ENCODE measurements at places on chromosomes 1 and 21. TPM values are rescaled to one million over a fixed set of nuclear protein-coding genes. Genes with fewer than 3 reads are reported as not detected.

KIAA0040 gene
- total RNA-seq: 25.1 TPM

SLC6A17 gene
- not detected for total RNA-seq

CELA3B gene
- not detected for total RNA-seq

LRRC8B gene
- total RNA-seq: 16.1 TPM

SPRR4 gene
- total RNA-seq: not detected

CELA2A gene
- total RNA-seq: not detected

PTGER3 gene
- total RNA-seq: 0.11 TPM

MRPS15 gene
- total RNA-seq: 38.6 TPM

PTAFR gene
- 0.70 TPM for total RNA-seq

DNA sequence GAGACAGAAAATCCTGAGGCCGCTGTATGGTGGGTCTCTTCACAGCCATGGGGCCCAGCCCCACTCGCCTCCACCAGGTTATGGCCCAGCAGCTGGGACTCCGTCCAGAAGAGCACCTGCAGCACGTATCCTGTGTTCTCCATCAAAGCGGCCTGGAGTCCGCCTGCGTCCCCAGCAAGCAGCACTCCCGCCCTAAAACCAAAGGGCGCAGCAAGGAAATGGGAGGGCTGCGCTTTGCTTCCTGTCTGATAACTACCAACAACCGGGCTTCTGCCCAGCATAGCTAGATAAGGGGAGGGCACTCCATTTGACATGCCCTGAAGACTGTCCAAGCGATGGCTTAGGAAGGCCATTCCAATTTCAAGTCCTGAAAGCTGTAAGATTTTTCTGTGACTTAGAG lies 119.9 kb downstream of the KCNJ15 start:
- peaks cover 13% of the 10 kb centered on the region for H3K4me1 ChIP-seq
- peaks cover 8% of the 10 kb centered on the region for H3K36me3 ChIP-seq
- H3K27me3 ChIP-seq: peaks cover 11% of the 10 kb centered on the region
- peak overlapping the region; percentile 2 for H3K4me3 ChIP-seq
- H3K27ac ChIP-seq: no peak overlapping the region

- no peaks in the 10 kb centered on the region for H3K27me3 ChIP-seq
- no peak for DNase-seq
- peaks cover 7% of the 10 kb centered on the region for H3K4me1 ChIP-seq
- no peak overlapping the region for H3K4me3 ChIP-seq
- peaks cover 23% of the 10 kb centered on the region for H3K36me3 ChIP-seq
- no peak overlapping the region for H3K27ac ChIP-seq
Observed at GRCh38 chr1:159838715-159839114, 12.0 kb downstream of the SLAMF8 start.

- H3K27ac ChIP-seq: no peak overlapping the region
- peaks cover 7% of the 10 kb centered on the region for H3K4me1 ChIP-seq
- DNase-seq: no peak
- H3K27me3 ChIP-seq: no peaks in the 10 kb centered on the region
Observed at GRCh38 chr1:58989845-58990244, 206.0 kb upstream of the JUN start.

DNA sequence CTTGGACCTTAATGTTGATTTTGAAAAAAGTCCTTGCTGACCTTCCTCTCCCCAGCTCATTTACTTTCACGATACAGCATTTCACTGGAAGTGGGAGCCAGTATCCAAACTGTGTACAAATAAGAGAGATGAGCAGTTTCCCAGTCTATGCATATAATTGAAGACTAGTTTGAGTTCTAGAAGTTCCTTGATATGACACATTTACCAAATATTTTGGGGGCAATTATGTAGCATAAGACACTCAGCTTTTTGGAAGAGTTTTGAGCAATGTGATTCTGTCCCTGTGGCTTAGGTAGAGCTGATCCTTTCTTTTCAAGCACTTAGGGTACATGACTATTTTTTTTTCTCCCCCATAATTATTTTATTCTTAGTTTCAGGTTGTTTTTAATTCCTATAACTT lies 26.4 kb downstream of the GIPC2 start:
- H3K36me3 ChIP-seq: no peaks in the 10 kb centered on the region
- H3K4me3 ChIP-seq: no peak overlapping the region
- no peak overlapping the region for H3K27ac ChIP-seq

GRCh38 chr1:235802573-235803346 lies 63.9 kb downstream of the LYST start:
- no peaks in the 10 kb centered on the region for H3K4me1 ChIP-seq
- no peak overlapping the region for H3K4me3 ChIP-seq
- no peaks in the 10 kb centered on the region for H3K27me3 ChIP-seq
- H3K27ac ChIP-seq: no peak overlapping the region
- DNase-seq: no peak

DNA sequence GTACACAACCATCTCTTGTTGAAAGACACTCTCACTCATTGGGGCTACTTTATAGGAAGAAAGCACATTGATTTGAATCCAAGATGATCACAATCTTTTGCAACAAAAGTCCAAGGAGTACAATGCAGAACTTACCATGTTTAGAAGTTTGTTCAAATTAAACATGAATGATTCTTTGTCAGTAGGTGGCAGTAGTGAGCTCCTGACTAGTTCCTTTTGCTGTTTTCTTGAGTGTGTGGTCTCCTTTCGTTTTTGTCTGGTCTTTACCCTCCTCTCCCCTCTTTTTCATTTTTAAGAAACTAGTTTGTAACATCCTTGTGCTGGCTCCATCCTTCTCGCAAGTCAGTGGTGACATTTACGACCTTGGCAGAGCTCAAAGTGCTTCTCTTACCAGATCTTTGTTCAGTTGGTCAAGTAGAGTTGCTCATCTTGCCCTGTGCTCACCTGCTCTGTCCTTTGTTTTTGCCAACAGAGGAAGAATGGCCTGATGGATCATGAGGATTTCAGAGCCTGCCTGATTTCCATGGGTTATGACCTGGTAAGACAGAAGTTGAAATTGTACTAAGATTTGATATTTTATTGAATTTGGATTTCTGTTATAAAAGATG lies 35.7 kb upstream of the MTR start:
- no peaks in the 10 kb centered on the region for H3K36me3 ChIP-seq
- H3K27ac ChIP-seq: no peak overlapping the region
- no peak for DNase-seq
- peaks cover 1% of the 10 kb centered on the region for H3K4me1 ChIP-seq
- H3K27me3 ChIP-seq: peaks cover 6% of the 10 kb centered on the region
- H3K4me3 ChIP-seq: no peak overlapping the region

DNA sequence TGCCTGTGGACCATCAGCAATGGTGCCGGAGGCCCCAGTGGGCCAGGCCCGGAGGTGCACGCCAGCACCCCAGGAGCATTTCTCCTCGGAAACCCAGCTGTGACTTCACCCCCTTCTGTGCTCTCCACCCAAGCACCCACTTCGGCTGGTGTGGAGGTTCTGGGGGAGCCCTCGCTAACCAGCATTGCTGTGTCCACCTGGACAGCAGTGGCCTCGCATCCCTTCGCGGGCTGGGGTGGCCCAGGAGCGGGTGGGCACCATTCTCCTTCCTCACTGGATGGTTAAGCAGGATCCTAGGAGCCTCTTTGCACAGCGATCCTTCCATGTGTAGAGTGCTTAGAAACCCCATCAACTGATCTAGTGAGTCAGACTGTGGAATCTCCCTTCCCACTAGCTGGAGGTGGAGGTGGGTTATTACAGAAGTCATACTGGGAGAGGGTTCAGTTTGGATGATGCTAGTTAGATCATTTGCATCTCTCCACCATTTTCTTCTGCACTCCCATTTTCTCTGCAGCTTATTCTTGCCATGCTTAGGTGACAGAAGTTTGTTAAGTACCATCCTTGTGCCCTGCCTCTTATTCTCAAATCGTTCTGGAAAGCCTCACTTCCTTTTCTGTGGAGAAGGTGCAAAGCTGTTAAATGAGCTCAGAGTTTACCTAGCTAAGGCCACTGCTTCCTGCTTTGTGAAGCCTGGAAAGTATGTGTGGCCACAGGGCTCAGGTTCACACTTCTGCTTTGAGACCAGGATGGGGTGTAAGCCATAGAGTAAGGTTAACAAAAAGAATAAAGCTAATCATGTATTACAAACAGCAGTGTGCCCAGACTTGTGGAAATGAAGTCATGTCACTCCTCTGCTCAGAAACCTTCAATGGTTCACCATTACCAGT lies 32.3 kb downstream of the TBX19 start:
- peaks cover 4% of the 10 kb centered on the region for H3K36me3 ChIP-seq
- DNase-seq: no peak
- H3K27ac ChIP-seq: no peak overlapping the region
- no peak overlapping the region for H3K4me3 ChIP-seq
- H3K27me3 ChIP-seq: no peaks in the 10 kb centered on the region
- peaks cover 4% of the 10 kb centered on the region for H3K4me1 ChIP-seq

DNA sequence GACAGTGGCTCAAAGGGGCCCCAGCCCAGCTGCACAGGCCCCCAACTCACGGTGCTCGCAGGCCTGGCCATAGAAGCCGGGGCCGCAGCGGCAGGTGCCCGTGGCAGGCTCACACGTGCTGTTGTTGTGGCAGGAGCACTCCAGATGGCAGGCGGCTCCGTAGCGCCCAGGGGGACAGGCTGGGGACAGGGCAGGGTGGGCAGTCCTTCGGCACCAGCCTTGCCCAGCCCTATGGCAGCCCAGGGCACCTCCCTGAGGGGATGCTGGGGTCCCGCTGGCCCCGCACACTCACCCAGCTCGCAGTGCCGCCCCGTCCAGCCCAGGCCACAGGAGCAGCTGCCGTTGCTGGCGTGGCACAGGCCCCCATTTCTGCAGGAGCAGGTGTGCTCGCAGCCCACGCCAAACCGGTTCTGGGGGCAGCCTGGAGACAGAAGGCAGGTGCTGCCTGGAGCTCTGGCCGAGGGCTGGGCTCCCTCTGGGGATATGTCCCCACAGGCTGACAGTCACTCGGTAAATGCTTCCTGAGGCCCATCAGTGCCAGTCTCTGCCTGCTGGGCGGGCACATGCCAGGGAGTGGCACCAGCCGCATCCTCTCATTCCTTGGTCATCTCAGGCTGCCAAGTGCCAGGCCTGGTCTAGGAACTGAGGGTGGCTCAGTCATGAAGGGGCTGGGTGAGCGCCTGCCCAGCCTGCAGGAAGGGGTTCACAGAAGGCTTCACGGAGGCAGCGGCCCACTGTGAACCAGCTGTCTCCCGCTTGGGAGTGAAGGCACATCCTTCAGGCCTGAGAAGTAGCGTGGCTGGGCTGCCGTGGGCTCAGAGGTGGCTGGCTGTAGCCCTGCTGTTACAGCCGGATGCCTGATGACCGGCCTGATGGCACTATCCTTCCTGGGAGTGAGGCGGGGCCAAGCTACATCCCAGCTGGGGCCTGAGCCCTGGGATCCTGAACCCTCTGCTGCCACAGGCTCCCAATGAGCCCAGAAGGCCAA lies 40.1 kb downstream of the ARHGEF16 start:
- H3K27me3 ChIP-seq: no peaks in the 10 kb centered on the region
- H3K4me3 ChIP-seq: no peak overlapping the region
- H3K27ac ChIP-seq: no peak overlapping the region
- H3K4me1 ChIP-seq: peaks cover 5% of the 10 kb centered on the region

DNA sequence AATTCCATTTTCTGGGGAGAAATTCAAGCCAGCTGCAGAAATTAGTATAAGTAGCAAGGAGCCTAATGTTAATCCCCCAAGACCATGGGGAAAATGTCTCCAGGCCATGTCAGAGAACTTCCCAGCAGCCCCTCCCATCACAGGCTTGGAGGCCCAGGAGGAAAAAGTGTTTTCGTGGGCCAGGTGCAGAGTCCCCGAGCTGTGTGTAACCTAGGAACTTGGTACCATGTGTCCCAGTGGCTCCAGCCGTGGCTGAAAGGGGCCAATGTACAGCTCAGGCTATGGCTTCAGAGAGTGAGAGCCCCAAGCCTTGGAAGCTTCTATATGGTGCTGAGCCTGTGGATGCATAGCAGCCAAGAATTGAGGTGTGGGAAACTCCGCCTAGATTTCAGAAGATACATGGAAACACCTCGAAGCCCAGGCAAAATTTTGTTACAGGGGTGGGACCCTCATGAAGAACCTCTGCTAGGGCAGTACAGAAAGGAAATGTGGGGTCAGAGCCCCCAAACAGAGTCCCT lies 286.3 kb downstream of the MATN1 start:
- H3K4me1 ChIP-seq: no peaks in the 10 kb centered on the region
- H3K36me3 ChIP-seq: no peaks in the 10 kb centered on the region
- DNase-seq: no peak
- peaks cover 23% of the 10 kb centered on the region for H3K27me3 ChIP-seq

- no peaks in the 10 kb centered on the region for H3K4me1 ChIP-seq
- no peak for DNase-seq
- H3K27ac ChIP-seq: no peak overlapping the region
Observed at GRCh38 chr1:61379693-61380092, 297.3 kb downstream of the NFIA start.

DNA sequence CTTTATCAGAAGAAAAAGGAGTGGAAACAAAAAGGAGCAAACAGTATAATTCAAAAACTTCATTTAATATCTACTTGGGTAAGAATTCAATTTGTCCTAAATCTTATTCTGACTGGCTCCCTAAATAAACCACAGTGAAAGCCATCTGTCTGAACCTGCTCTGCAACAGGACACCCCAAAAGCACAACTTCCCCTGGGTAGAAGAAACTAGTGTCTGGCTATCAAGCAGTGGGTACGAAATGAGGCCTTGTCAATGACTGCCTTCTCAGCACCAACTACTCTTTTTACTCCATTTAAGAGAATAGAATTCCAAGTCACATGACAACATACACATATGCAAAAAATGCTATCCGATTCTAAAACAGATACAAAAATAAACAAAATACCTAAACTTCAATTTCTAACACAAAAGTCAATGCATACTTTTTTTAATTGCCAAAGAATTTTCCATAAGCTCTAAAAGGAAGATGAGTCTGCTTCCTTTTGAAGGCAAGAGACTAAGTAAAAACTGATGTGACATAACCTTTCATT lies 206.8 kb downstream of the SLC45A1 start:
- no peak overlapping the region for H3K27ac ChIP-seq
- no peak overlapping the region for H3K4me3 ChIP-seq
- no peak for DNase-seq
- H3K27me3 ChIP-seq: no peaks in the 10 kb centered on the region
- no peaks in the 10 kb centered on the region for H3K36me3 ChIP-seq

DNA sequence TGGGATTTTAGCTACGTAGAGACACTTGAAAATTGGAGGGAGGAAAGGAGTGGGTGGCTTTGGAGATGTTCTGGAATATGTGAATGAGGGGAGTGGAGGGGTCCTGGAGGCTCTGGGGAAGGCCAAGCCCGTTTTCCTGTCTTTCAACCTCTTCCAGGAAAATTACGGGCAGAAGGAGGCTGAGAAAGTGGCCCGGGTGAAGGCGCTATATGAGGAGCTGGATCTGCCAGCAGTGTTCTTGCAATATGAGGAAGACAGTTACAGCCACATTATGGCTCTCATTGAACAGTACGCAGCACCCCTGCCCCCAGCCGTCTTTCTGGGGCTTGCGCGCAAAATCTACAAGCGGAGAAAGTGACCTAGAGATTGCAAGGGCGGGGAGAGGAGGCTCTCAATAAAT lies 442 bp upstream of the RUSC1 start:
- no peaks in the 10 kb centered on the region for H3K27me3 ChIP-seq
- DNase-seq: no peak
- peak overlapping the region; percentile 79 for H3K4me3 ChIP-seq
- H3K36me3 ChIP-seq: no peaks in the 10 kb centered on the region
- H3K4me1 ChIP-seq: peaks cover 16% of the 10 kb centered on the region
- peak overlapping the region; percentile 69 for H3K27ac ChIP-seq

DNA sequence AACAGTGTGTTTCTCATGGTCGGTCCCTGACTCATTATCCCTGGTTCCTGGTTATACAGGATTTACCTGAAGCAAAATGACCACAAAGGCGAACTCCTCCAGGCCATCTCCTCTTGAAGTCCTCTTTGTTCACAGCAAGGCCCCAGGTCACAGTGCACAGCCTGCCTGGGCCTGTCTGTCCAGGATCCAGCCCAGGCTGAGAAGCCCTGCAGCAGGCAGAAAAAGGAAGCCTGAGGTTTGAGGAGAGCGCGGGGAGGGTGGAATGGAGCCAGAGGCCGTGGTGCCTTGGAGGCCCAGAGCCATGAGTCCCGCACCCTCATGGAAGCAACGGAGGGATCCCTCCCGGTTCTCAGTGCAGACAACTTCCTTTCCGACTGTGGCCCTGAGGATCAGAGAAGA lies 136.8 kb upstream of the IRF2BP2 start:
- H3K4me3 ChIP-seq: no peak overlapping the region
- no peaks in the 10 kb centered on the region for H3K36me3 ChIP-seq
- no peaks in the 10 kb centered on the region for H3K27me3 ChIP-seq
- no peak for DNase-seq

All from naive thymus-derived CD8-positive, alpha-beta T cell (primary cell).